ENCODE measurements at places on chromosomes 7 and 10.

DNA sequence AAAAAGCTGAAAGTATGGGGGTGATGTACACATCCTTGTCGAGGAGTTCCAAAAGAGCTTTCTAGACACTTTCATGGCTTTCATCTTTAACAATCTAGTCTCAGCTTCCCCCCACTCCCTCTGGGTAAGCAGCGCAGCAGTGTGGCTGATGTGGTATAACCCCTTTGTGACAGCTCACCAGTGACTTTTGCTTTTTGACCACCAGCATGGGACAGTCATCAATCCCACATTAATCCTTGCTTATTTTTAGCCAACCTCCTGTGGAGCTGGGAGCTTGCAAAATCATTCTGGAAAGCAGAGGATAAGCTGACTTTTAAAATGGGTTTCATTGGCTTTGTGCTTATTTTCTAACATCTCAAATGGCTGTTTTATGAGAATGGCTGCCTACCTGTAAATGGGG is 272.7 kb downstream of the HDAC9 start:
- no peak for DNase-seq

DNA sequence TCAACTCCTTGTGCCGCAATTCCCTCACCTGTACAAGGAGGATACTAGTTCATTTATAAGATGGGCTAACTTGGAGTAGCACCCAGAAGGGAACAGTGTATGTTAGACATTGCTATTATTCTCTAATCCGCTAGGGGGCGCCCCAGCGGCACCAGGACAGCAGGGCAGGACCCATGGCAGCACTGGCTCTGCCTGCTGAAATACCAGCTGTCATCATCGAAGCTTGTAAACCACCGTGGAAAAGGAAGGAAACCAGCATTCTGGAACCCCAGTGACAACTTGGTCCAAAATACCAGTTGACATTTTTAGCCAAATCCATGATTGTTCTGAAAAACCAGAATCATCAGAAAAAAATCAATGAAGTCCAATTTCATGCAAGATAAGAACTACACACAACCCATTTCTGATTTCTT is 134.4 kb downstream of the ITGA8 start:
- DNase-seq, result peak; percentile 11

- DNase-seq, result no peak
Measured at GRCh38 chr10:68139448-68140272, 30.4 kb downstream of the MYPN start.

- DNase-seq, result peak; percentile 1
Measured at GRCh38 chr10:61284222-61284890, 168.8 kb downstream of the TMEM26 start.

DNA sequence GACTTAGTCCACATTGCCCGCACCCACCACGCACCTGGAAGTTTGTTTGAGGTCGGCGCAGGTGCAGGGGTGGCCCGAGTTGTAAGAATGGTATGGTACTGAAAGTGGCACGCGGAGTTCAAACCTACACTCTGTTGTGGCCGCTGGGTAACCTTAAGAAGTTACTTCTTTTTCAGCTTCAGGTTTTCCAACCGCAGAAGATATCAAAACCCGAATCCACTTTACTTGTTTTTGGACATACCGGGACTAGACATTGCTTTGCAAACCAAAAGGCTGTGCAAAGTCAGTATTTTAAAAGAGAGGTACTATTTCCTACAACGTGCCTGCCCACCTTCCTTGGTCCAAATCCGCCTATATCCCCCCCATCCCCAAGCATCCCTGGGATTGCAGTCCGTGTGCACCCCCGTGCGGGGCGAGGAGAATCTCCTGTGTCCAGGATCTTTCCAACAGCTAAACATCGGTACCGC is 1.0 kb downstream of the IGFBP3 start:
- DNase-seq, result no peak

- no peak for DNase-seq
Measured at GRCh38 chr7:1678571-1679325, 8.7 kb downstream of the ELFN1 start.

DNA sequence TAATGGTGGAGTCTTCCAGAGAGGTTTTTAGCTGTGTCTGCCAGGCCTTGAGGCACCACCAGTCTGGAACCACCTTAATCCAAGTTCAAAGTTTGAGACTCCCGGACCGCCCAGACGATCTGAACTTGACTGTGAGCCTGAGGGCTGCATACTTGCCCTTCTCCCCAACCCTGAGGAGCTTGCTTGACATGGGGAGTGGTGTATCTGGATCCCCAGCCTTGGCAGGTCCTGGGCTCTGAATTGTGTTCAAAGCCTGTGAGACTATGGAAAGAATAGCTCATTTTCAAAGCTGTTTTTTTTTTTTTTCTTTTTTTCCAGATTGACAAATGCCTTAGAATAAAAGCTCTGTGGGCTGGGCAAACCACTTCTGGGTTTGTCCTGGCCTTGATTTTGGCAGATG is 22.3 kb upstream of the CAMK1D start:
- DNase-seq, result no peak

DNA sequence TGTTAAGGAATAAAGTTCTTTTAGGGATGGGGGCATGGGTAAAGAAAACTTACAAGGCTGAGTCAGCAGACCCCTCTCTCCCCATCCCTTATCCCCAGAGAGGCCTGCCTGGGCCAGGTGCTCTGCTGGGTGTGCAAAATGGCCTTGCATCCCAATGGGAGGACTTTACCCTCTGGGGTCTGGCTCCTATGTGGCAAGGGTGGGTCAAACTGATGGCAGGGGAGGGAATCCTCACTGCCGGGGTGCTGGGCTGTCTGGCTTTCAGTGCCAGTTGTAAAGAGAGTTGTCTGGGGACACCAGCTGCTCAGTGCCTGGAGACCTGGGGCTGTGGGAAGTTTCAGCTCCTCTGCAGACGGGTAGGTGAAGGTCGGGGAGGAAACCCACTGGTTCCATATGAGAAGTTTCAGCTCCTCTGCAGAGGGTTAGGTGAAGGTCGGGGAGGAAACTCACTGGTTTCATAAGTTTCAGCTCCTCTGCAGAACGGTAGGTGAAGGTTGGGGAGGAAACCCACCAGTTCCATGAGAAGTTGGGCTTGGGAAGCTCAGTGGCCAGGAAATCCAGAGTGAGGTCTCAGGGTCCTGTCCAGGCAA is 127.2 kb upstream of the PODXL start:
- DNase-seq, result no peak
